Pancreas (tissue), 10 donors: ENCODE measurements at places on chromosomes 2 and 18. TPM values are rescaled to one million over a fixed set of nuclear protein-coding genes. Genes with fewer than 3 reads are reported as not detected.

The NEUROD1 gene
- 8.7 TPM for polyA plus RNA-seq

DNA sequence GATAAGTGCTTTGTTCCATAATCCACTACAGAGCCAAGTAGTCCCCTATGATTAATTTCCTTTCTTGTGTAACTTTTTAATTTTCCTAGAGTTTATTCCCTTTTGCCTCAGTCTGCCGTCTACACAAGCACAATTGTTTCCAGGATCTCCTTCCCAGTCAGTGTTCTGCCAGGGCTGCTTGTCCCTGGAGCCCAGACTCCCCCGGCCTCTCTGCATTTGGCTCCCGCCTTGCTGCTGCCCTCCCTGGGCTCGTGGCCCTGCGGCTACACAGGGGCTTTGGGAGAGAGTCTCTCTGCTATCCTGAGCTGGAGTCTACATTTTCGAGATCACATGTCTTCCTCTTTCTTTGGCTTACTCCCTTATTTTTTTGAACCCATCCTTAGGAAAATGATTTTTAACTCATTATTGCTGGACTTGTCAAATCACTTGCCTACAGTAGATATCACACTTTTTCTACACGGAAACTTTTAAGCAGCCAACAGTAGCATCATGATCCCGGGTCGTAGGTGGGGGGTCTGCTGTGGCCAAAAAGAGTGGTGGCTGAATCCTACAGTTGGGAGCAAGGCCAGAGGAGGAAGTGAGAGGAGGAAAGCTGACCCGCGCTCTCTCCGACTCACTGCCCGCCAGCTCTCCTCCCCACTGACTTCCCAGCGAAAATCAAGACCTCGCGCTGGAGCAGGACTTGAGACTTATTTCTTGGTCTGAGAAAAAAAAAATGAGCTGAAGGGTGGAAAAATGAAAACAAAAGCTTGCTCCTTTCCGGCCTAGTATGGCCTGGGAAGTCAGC lies 9.4 kb downstream of the FBLN7 start:
- DNase-seq: peak; percentile 18

The ANKRD30BL gene
- polyA plus RNA-seq: 0.11 TPM

The DNAJB2 gene
- 96.3 TPM for polyA plus RNA-seq

DNA sequence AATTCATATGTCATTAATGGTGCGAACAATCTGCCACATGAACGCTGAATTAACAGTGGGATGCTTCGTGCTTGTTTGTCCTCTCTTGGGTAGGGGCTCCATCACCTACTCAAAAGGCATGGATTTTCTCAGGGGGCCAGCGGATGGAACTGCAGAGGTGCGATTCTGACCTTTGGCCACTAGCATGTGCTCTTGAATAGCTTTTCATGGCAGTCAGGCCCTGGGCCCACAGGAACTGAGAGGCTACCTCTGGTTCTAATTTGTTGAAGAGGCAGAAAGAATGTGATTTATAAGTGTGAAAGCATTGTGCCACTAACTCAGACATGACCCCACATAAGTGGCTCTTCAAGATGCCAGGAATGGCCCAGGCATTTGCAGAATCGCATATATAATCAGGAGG lies 283.2 kb downstream of the INSIG2 start:
- peak; percentile 30 for DNase-seq

The CPS1 gene
- 0.92 TPM for polyA plus RNA-seq

The LINC00305 gene
- 0.09 TPM for polyA plus RNA-seq

DNA sequence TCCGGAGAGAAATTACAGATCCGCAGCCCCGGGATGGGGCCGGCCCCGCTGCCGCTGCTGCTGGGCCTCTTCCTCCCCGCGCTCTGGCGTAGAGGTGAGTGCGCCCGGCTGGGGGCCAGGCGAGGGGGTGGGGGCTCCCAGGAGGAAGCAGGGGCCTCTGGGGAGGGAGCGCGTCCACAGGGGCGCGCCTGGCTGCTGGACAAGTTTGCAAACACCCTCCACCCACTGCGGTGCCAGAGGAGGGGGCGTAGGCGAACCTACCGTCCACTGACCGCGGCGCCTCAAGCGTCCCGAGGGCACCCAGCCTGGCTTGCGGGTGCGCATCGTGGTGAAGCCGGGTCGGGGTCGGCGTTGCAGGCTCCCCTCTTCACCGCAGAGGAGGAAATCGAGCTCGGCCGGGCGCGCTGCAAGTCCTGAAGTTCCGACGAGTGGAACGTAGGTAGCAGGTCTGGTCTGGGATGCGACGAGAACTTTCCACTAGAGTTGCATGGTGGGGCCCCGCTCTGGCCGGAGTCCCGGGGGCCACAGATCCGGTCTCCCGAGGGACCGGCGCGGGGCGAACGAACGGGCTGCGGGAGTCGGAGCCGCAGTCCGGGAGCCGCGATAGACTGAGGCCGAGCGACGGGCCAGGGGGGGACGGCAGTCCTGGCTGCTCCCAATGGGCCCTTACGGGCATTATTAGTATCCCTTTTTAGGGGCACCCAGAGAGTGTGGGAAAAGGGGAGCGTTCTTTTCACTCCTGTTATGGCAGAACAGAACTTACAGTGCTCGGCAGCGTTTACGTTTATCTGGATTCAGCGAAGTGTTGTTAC lies 502 bp downstream of the MERTK start:
- DNase-seq: no peak

DNA sequence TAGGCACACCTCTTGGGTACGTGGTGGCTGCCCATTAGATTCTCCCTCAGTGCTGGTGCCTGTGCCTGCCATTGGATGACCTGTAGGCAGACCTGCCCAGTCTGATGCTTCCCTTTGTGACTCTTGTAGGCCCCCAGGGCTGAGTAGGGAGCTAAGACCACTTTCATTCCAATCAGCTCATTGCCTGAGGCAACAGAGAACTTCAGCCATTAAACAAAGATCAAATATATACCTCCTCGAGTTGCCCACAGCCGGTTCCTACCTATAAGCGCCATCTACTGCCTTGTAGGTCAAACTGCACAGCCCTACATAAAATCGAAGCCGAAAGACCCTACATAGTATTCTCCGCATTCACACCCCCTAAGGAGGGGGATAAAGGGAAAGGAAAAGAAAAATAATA lies 184.6 kb downstream of the ETAA1 start:
- DNase-seq: no peak

- DNase-seq: no peak
Measured at GRCh38 chr2:181626671-181627070, 30.2 kb downstream of the CERKL start.

The GCC2 gene
- 8.7 TPM for polyA plus RNA-seq

DNA sequence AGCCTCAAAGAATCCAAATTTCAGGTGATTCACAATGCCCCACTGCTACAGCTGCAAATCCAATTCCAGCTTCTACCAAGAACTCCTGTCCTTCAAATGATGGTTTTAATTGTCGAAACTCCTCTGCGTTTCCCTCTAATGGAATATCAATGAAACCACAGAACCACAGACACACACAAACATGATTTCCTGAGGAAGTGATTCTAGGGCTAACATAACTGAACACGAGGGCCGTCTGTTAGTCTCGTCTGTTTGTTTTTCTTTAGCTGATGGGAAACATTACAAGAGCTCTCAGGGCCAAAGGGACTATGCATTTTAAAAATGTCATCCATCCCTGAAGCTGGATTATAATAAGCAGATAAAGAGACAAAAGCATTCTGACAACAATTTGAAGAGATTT lies 59.4 kb downstream of the RNF152 start:
- no peak for DNase-seq

DNA sequence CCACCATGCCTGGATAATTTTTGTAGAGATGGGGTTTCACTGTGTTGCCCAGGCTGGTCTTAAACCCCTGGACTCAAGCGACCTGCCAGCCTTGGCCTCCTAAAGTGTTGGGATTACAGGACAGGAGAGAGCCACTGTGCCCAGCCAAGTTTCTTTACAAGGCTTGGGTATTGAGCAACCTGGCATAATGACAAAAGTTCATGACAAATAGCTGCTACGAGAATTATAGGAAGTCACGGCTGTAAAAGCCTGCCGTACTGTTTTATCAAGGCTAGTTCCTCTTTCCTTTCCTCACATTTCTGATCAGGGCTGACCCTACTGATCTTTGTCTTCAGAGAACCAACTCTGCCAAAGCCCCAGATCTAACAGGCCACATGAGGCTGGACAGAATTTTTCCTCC lies 490.4 kb upstream of the SPRED2 start:
- DNase-seq: no peak

- DNase-seq: peak; percentile 22
Measured at GRCh38 chr2:76268902-76269620, 558.3 kb upstream of the GCFC2 start.

- no peak for DNase-seq
Measured at GRCh38 chr2:197626965-197627625, 48.3 kb downstream of the RFTN2 start.

GRCh38 chr18:12317664-12318333 lies 9.8 kb downstream of the TUBB6 start:
- no peak for DNase-seq

DNA sequence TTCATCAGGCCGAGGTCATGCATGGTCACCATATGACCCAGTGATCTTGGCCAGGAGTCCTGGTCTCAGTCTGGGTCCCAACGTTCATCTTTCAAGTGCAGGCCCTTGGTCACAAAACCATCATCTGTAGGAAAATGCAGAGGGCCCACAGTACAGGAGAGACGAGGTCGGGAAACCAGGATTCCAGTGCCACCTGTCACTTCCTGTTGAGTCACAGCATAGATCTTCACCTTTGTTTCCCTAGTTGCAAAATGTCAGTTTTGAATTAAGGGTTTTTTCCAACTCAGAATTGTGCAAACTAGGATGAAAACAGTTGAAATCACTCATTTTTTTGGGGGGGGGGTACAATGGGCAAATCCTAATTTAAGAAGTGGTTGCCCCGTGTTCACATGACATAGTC lies 162.2 kb downstream of the INSIG2 start:
- no peak for DNase-seq

DNA sequence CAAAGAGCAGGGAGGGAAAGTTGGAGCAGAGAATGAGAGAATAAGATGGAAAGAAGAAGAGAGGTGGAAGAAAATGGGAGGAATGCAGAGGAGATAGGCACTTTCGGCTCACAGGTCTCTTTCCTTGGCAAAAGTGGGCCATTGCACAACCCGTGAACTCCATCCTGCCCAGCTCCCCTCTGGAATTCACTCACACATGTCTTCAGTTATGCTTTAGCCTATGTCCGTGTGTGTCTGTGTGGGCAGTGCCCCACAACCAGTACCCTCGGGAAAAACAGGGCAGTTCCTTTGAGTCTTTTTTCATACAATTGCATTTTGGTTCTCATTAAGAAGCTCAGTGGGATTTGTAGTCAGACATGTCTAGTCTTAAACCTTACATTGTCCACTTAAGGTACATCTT lies 34.5 kb downstream of the DTNA start:
- DNase-seq: no peak

DNA sequence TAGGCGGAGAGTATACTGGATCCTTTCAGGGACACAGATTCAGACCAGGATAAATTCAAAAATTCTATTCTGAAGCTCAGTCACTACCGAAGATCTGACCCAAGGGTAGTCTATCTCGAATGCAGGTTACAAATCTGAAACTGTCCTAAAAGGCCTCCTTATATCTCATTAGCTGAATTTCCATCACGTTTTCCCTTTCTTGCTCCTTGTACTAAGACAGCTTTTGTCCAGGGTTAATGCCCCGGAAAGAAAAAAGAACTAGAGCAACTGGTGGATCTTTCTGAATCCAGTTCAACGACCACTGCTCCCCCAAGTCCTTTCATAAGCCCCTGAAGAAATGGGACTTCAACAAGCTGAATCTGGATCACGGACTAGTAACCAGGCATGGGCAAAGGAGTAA lies 97.5 kb upstream of the CCDC85A start:
- no peak for DNase-seq

DNA sequence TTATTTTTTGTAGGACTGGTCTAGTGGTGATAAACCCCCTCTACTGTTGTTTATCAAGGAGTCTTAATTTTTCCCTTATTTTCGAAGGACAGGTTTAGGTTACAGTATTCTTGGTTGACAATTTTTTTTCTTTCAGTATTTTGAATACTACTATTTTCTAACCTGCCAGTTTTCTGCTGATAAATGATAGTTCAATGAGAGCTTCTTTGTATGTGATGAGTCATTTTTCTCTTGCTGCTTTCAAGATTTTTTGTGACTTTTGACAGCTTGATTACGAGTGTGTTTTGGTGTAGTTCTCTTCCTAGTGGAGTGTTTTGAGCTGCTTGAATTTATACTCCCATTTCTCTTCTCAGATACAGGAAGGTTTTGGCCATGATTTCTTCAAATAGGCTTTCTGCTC lies 77.5 kb downstream of the ACSL3 start:
- no peak for DNase-seq

- no peak for DNase-seq
Measured at GRCh38 chr2:23268467-23269263, 116.3 kb upstream of the KLHL29 start.

GRCh38 chr2:222907790-222908441 lies 47.1 kb downstream of the ACSL3 start:
- DNase-seq: no peak

DNA sequence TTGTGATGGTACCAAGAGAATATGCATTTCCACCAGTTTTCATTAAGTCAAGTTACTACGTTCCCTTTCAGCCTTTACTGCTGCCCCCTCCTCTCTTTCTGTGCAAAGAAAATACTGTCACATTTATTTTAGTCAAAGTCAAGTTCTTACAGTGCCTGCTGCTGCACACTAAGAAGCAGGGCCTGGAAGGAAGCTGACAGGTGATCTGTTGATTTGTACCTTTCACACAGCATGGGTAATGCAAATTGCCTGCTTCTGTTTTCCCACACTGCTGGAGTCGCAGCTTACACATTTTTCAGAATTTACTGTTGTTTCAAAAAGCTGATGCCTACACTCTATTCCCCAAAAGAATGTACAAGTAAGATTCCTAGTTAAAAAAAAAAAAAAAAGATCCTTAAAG lies 48.7 kb upstream of the CD226 start:
- no peak for DNase-seq

DNA sequence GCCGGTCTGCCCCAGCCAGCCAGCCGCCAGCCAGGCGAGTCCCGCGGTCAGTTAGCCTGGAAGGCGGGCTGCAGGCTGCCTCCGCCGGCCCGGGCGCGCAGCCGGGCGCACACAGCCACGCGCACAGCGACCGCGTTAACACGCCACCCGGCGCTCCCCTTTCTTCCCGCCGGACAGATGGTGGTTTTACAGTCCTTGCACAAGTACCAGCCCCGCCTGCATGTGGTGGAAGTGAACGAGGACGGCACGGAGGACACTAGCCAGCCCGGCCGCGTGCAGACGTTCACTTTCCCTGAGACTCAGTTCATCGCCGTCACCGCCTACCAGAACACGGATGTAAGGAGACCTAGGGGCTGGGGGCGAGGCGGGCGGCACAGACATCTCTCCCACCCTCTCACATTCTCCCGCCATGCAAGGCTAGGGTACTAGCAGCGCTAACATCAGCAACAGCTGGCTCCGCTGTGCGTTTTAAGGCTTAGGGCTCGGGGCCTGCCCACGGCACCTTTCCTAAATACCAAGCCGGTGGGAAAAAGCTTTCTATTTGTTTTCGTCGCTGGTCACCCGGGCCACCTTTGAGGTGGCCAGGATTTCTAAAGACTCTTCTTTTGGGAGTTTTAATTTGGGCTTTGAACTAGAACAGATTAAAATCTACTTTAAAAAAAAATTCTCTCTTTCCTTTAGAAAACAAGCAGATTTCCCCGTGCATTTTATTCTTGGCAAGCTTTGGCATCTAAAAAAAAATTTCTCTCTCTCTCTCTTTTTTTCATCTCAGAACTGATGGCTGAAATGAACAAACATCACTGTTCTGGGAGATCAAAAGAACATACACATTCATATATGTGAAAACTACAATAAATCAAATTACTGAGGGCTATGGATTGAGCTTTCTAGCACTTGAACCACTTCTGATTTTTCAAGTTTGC lies 2.9 kb downstream of the TBR1 start:
- peak; percentile 67 for DNase-seq
